ENCODE measurements at places on chromosomes 7 and 10. TPM values are rescaled to one million over a fixed set of nuclear protein-coding genes. Genes with fewer than 3 reads are reported as not detected.

DNA sequence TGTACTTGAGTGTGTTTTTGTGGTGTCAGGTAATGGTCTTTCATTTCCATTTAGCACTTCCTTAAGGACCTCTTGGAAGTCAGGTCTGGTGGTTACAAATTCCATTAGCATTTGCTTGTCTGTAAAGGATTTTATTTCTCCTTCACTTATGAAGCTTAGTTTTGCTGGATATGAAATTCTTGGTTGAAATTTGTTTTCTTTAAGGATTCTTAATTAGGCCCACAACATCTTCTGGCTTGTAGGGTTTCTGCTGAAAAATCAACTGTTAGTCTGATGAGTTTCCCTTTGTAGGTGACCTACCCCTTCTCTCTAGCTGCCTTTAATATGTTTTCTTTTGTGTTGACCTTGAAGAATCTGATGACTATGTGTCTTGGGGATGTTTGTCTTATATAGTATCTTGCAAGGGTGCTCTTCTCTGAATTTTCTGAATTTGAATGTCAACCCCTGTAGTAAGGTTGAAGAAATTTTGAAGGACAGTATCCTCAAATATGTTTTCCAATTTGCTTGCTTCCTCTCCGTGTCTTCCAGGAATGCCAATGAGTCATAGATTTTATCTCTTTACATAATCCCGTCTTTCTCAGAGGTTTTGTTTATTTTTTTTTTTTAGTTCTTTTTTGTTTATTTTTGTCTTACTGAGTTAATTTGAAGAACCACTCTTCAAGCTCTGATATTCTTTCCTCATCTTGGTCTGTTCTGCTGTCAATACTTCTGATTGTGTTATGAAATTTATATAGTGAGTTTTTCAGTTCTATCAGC is 70.2 kb downstream of the SLC39A12 start:
- H3K27ac ChIP-seq, result no peak overlapping the region
- no peak overlapping the region for H3K4me3 ChIP-seq
- no peaks in the 10 kb centered on the region for H3K36me3 ChIP-seq
- no peak for DNase-seq
- no peaks in the 10 kb centered on the region for H3K4me1 ChIP-seq

- H3K36me3 ChIP-seq, result no peaks in the 10 kb centered on the region
- no peak overlapping the region for H3K4me3 ChIP-seq
- DNase-seq, result no peak
- no peak overlapping the region for H3K27ac ChIP-seq
- no peaks in the 10 kb centered on the region for H3K4me1 ChIP-seq
Observed at GRCh38 chr10:17460756-17461155, 6.4 kb upstream of the ST8SIA6 start.

DNA sequence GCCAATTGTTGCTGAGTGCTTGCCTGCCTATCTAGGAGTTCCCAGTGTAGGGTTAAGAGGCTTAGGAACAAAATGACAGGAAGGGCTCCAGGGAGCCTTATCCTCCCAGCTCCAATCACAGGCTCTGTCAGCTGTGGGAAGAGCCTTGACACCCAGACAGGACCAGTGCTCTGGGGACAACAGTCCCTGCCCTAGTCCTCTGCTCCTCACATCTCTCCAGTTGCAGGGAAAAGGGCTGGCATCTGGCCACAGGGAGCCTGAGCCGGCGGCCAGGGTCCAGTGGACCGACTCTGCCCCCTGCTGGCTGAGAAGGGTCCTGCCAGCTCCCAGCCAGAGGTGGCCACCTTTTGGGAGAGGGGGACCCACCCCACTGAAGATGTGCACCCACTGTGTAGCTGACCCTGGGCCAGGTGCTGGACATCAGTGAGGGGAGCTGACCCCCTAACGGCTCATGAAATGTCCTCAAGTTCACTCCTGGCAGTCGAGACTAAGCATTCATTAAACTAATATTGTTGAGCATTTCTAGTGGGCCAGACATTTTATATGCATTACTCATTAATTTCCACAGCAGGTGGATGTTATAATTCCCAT is 17.6 kb downstream of the DNAJB12 start:
- H3K4me3 ChIP-seq, result no peak overlapping the region
- H3K36me3 ChIP-seq, result peaks cover 72% of the 10 kb centered on the region
- peaks cover 43% of the 10 kb centered on the region for H3K4me1 ChIP-seq
- DNase-seq, result no peak
- H3K27ac ChIP-seq, result peak overlapping the region; percentile 80

- H3K4me3 ChIP-seq, result no peak overlapping the region
- H3K4me1 ChIP-seq, result no peaks in the 10 kb centered on the region
Observed at GRCh38 chr10:117253908-117254307, 13.0 kb downstream of the SLC18A2 start.

DNA sequence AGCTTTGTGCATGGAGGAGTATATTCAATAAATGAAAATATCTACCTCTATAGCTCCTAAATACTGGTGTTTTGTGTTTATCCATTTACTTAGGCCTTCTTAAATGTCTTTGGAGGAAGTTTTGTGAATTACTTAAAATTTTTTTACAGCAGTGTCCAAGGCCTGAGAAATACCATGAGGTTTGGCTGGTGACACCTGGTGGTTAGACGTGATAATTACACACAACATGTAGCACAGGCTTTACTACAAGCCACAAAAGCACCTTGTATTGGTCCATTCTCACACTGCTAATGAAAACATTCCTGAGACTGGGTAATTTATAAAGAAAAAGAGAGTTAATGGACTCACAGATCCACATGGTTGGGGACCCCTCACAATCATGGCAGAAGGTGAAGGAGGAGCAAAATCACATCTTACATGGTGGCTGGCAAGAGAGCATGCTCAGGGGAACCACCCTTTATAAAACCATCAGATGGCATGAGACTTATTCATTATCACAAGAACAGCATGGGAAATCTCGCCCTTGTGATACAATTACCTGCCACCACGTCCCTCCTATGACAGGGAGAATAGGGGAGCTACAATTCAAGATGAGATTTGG is 20.6 kb downstream of the HYAL4 start:
- H3K27ac ChIP-seq, result no peak overlapping the region
- no peak for DNase-seq
- no peaks in the 10 kb centered on the region for H3K36me3 ChIP-seq

- no peak for DNase-seq
- peaks cover 82% of the 10 kb centered on the region for H3K36me3 ChIP-seq
- H3K27me3 ChIP-seq, result no peaks in the 10 kb centered on the region
- H3K4me1 ChIP-seq, result no peaks in the 10 kb centered on the region
- H3K4me3 ChIP-seq, result no peak overlapping the region
Observed at GRCh38 chr10:97659589-97659988, 19.1 kb downstream of the PI4K2A start.

GRCh38 chr7:70785427-70785826 is 346.5 kb upstream of the GALNT17 start:
- DNase-seq, result no peak
- no peak overlapping the region for H3K27ac ChIP-seq
- no peaks in the 10 kb centered on the region for H3K27me3 ChIP-seq
- H3K36me3 ChIP-seq, result peaks cover 78% of the 10 kb centered on the region
- no peak overlapping the region for H3K4me3 ChIP-seq
- H3K4me1 ChIP-seq, result no peaks in the 10 kb centered on the region

DNA sequence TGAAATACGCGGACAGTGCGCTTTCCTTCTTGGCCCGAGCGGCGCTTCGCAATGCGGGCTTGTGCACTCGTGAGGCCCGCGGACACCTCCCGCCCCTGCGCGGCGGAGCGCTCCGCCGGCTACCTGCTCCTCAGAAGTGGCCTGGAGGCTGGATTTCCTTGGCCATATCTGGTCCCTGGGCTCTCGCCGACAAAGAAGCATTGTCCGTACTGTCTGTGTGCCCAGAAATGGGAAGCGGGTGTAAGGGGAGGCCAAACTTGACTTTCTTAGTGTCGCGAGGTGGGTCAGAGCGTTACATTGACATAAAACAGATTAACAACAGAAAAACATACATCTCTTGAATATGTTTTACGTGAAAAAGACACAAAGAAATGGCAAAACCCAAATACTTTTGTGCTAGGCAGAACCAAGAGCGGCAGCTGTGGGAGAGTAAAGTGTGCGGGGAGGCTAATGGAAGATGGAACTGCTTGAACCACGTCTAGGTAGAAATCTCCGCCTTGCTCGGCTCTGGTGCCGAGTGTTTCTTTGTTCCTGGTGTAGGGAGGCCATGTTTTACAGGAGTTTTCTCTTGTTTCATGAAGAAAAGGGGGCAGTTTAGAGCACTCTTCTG is 1.4 kb downstream of the LANCL2 start:
- DNase-seq, result no peak
- H3K4me3 ChIP-seq, result peak overlapping the region; percentile 95
- peak overlapping the region; percentile 94 for H3K27ac ChIP-seq
- H3K36me3 ChIP-seq, result no peaks in the 10 kb centered on the region

DNA sequence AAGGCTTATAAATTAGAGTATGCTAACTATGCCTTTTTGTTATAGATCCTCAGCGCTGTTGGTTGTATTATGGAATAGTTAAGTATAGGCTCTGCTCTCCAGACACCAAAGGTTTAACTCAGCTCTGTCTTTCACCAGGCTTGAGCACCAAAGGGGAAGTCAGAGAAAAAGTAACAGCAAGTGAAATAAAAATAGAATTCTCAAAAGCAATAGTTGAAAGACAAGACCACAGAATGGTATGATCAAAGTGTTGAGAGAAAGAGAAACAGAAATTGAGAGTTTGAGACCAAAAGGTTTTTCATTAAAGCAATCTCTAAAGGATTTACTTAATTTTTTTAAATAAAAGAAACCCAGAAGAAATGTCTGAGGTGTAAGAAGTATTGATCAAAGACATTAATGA is 529.8 kb upstream of the C7orf33 start:
- H3K36me3 ChIP-seq, result no peaks in the 10 kb centered on the region
- no peak overlapping the region for H3K4me3 ChIP-seq
- no peak overlapping the region for H3K27ac ChIP-seq
- no peak for DNase-seq
- no peaks in the 10 kb centered on the region for H3K27me3 ChIP-seq

DNA sequence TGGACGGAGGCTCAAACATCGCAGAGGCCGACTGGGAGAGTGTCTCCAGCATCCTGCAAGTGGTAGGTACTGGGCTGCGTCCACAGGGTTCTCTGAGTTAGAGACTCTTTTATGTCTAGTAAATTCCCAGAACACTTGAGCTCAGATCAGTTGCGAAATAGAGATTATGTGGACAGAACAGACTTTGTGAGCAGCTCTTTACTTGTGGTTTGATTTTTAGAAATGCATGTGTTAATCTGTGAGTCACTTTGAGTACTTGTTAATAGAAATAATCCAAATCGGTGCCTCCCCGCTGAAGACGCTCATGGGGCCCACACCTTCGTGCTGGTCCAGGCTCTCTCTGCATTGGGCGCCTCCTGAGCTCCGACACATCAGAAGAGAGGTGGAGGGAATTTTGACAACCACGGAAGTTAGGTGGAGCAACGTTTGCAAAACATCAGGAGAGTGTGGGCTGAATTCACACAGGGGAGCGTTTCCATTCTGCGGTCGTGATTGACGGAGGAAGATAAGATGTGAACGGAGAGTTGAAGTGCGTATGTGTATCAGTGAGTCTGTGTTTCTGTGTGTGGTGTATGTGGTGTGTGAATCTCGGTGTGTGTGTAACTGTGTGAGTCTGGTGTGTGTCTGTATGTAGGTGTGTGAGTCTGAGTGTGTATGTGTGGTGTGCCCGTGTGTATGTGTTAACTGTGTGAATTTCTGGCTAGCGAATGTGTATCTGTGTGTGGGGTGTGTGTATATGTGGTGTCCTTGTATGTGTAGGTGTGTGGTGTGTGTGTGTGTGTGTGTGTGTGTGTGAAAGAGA is 32.1 kb downstream of the PFKP start:
- H3K4me3 ChIP-seq, result no peak overlapping the region
- peak overlapping the region; percentile 11 for H3K27ac ChIP-seq
- H3K36me3 ChIP-seq, result no peaks in the 10 kb centered on the region

DNA sequence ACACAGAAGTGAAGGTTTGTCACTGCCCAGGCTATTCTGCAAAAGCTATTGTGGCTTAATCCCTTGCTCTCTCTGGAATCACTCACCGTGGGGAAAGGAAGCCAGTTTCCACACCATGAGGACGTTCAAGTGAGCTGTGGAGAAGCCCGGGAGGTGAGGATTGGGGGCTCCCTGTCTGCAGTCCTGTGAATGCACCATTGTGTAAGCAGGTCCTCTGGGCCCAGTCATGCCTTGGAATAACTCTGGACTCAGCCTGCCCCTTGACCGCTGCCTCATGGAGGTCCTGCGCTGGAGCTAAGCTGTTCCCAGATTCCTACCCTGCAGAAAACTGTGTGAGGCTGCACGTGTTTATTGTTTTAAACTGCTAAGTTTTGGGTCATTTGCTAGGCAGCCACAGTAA is 33.5 kb downstream of the LYZL2 start:
- H3K27ac ChIP-seq, result no peak overlapping the region
- no peak overlapping the region for H3K4me3 ChIP-seq
- H3K27me3 ChIP-seq, result no peaks in the 10 kb centered on the region
- DNase-seq, result no peak
- no peaks in the 10 kb centered on the region for H3K36me3 ChIP-seq

DNA sequence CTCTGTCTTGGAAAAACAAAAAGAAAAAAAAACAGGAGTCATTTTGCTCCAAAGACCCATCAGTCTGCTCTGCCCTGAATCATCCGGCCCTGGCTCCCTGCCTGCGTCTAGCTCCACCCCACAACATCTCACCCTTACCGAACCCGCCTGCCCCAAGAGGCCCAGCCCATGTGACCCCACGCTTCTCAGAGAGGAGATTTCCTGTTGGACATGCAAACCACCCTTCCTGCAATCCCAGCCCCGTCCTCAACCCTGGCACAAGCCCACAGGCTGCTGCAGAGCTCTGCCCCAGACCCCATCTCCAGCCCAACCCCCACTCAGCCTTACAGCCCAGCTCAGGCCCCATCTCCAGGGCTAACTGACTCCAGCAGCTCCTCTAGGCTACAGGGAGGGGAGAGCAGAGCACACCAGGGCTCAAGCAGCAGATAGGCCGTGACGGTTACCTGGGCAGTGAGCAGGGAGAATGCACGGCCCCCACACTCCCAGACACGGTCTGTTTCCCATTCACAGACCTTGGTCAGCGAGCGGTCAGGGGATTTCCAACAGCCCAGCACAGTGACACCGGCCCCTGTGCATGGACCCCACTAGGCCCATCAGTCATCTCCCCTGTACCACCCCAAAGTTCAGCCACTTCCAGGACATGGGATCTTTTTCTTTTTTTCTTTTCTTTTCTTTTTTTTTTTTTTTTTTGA is 69.9 kb upstream of the GTF2I start:
- no peak overlapping the region for H3K4me3 ChIP-seq
- peaks cover 33% of the 10 kb centered on the region for H3K36me3 ChIP-seq
- H3K27me3 ChIP-seq, result no peaks in the 10 kb centered on the region
- H3K4me1 ChIP-seq, result peaks cover 23% of the 10 kb centered on the region

Gene IQCE
- total RNA-seq, result 13.8 TPM

Gene CCDC3
- total RNA-seq, result 79.1 TPM

Gene GDF10
- 27.0 TPM for total RNA-seq

Gene OR2A1
- 0.17 TPM for total RNA-seq

Gene HELLS
- 1.5 TPM for total RNA-seq

Gene AKR1C4
- not detected for total RNA-seq

Gene NPSR1
- not detected for total RNA-seq

Gene TMED4
- total RNA-seq, result 141 TPM

Gene MPP7
- total RNA-seq, result 51.9 TPM

Gene ACTL6B
- total RNA-seq, result not detected

Gene SSC4D
- total RNA-seq, result 0.39 TPM

Gene DNAAF5
- 32.2 TPM for total RNA-seq
